Stimulated activated CD4-positive, alpha-beta T cell treated with anti-CD3 and anti-CD28 coated beads, TNF-alpha, amount 100 ng/mL, for 24 hours (primary cell): ENCODE measurements at places on chromosomes 2 and 18.

DNA sequence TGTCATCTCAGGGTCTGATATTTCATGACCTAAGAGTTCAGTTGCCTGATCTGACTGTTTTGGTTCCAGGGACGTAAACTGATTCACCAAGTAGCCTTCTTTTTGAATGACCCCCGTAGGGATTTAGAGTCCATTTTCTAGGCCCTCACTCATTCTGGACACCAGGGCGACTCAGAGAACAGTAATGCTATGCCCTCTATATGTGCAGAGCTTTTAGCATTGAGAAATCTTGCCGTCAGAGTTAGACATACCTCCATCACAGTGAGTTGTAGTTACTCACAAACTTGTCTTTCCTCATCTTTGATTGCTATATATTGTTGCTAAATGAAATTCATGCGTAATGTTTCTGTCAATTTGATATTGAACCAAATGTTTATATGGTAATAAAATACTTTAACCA, 92.3 kb downstream of the OSBPL6 start:
- no peak for DNase-seq

GRCh38 chr18:34529358-34530335, 180.5 kb upstream of the DTNA start:
- no peak for DNase-seq

- DNase-seq: no peak
Observed at GRCh38 chr18:36499938-36500337, 202.4 kb downstream of the FHOD3 start.

DNA sequence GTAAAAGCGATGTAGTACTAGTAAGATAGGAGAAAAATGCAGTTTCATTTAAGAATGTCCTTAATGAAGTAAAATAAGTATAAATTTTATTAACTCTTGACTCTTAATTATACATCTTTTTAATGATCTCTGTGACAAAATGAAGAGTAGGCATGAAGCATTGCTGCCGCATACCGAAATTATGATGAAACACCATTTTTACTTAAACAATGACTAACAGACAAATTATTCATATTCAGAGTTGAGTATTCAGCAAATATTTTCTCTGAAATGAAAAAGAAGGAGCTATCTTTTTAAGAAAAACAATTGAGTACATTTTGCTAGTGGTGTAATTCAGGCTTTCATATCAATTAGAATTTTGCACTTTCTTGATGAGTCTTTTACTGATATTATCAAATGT, 150.6 kb upstream of the DOCK10 start:
- DNase-seq: no peak

DNA sequence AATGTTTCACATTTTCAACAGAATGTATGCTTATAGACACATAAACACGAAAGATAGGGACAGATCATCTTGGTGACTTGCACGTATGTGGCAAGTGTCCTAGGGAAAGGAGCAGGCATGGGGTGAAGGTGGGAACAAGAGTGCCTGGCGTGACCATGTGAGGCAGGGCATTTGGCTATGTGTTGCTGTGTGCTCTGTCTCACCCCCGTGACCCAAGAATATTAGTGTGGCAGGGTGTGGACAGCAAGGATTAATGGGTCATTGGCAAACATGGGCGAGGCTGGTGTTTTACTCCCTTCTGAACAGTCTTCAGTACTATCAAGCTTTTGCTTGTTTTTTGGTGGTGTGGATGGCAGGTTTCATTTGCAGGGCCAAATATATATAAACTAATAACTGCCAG, 1.3 kb upstream of the VWA3B start:
- no peak for DNase-seq

- DNase-seq: no peak
Observed at GRCh38 chr2:119649364-119649917, 29.6 kb upstream of the TMEM177 start.

GRCh38 chr2:132517386-132517785, 100.8 kb downstream of the GPR39 start:
- no peak for DNase-seq

DNA sequence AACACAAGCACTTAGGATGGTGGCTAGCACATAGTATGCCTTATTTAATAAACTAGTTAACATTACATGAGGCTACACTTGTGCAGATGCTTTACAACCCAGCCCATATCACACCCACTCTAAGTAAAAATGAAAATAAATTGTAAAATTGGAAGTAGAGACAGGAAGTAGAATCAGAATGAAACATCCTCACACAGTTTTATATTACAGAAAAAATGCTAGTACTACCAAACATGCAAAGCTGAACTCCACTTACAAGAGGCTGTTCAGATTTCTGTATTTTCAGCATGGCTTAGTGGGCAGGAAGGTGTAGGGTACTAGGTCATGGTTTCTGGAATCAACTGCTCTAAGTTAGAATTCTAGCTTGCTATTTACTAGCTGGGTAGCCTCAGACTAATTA, 18.2 kb upstream of the CRIM1 start:
- DNase-seq: no peak

- no peak for DNase-seq
Observed at GRCh38 chr18:11112286-11112685, 37.1 kb downstream of the PIEZO2 start.

DNA sequence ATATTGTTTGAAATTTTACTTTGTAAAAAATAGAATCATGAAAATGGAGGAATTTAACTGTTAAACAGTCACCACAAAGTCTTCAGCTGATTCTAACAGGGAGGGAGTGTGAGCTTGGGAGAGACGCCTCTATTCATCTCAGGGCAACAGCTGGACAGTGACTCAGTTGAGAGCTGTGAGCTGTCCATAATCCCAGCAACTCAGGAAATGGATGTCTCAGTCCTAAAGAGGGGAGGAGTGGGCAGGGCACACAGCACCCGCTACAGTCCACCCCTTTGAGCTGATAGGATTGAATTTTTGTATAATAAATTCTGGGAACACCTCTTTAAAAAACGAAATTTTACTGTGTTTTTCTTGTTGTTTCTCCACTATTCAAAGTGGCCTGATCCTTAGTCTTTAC, 255.1 kb upstream of the THUMPD2 start:
- DNase-seq: no peak

DNA sequence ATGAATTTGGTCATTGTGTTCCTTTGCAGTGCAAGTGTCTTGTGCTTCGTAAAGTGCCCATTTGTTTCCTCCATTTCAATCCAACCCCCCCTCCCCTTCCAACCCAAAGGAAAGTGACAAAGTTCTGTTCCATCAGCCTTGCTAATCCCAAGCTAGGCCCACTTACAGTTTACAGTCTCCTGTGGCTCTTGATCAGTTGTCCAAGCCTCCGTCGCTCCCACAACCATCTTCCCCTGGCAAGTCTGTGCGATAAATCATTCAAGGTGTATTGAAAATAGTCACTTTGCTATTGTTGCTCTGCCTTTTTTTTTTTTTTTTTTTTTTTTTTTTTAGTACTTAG, 6.5 kb downstream of the POU3F3 start:
- DNase-seq: no peak

DNA sequence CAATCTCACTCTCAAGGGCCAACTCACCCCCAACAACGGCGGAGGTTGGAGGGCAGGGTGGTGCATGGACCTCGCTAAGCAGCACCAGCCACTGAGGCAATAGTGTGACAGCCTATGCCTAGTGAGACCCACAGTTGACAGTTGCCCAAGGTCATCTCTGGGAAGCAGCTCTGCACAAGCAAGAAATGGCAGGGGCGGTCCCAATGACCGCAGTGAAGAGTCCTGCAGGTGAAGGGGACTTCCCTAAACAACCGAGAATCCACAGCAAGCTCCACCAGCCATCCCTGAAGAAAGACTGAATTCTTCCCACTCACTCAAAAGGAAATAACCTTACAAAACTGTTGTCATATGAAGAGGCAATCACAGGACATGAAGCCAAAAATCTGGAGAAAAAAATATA, 313.4 kb upstream of the ID2 start:
- no peak for DNase-seq

DNA sequence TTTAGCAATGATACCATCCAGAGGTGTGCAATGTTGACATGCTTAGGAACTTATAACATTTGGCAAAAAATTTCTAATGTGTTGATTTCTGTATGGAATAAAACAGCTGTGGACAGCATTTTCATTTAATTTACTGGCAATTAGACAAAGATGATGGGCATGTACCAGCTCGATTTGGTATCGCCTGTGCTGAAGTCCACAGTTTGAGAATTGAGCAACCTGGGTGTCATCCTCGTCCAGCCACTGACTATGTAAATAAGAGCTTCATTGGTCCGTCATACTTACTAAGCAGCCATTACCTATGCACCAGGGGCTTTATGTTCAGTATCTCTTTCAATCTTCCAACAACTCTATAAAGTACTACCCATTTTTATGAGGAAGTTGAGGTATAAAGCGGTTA, 24.6 kb upstream of the ACAA2 start:
- DNase-seq: no peak

DNA sequence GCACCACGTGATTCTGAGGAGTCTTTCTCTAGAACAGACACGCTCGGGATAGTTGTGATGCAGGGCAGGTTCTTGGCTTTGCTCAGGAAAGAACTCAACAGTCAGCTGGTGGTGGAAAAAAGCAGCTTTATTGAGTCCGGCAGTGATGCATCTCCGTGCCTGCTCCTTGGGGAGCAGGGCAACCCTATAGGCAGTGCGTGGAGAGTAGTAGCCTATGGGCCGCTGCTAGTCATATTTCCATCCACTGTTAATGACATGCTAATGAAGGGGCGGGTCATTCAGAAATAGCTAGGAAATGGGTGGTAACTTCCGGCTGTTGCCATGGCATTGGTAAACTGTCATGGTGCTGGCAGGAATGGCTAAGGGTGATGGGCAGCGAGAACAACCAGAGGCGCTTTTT, 11.6 kb upstream of the ACKR3 start:
- no peak for DNase-seq

- DNase-seq: no peak
Observed at GRCh38 chr2:217302856-217303255, 443.0 kb upstream of the TNP1 start.

GRCh38 chr2:103327386-103327785, 565.6 kb downstream of the TMEM182 start:
- DNase-seq: no peak

GRCh38 chr2:70549064-70549710, 4.4 kb downstream of the TGFA start:
- no peak for DNase-seq

GRCh38 chr2:109611467-109612095, 2.2 kb downstream of the SEPTIN10 start:
- DNase-seq: no peak

GRCh38 chr2:227360351-227360750, 18.8 kb downstream of the TM4SF20 start:
- DNase-seq: no peak

GRCh38 chr2:129050101-129050500, 731.4 kb upstream of the HS6ST1 start:
- no peak for DNase-seq

DNA sequence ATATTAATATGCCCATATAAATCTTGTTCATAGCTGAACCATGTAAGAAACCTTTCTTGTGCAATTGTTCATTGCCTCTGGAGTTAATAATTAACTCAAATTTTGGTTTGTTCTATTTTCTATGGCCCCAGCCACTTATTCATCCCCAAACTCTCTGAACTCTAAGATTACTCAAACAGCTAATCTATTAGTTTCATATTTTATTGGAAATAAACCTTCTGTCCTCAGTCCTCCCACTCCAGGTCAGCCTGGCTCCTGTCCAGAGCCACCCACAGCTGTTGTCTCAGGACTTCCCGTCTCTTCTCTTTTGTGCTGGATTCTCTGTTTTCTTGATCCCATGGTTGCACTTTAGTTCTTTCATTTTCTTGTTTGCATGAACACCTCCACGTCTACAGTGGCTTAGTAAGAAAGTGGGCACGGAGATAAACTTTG, 4.4 kb upstream of the RNF103 start:
- no peak for DNase-seq

DNA sequence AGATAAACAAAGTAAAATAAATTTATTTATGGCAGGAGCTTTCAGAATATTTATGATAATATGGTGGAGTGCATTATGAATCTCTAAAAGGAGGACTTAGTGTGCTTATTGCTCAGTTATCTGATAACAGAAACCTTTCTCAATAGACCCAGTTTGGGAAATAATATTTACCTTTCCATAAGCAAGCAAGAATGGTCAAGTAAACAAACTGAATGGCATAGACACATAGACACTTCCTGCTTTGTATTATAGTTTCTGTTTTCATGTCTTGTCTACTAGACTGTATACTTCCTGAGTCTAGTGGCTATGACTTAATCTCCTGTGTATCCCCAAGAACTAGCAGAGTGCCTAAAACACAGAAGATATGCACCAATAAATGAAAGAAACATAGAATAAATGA, 87.8 kb downstream of the UPP2 start:
- DNase-seq: no peak

GRCh38 chr2:66688951-66689350, 254.0 kb downstream of the MEIS1 start:
- DNase-seq: no peak

DNA sequence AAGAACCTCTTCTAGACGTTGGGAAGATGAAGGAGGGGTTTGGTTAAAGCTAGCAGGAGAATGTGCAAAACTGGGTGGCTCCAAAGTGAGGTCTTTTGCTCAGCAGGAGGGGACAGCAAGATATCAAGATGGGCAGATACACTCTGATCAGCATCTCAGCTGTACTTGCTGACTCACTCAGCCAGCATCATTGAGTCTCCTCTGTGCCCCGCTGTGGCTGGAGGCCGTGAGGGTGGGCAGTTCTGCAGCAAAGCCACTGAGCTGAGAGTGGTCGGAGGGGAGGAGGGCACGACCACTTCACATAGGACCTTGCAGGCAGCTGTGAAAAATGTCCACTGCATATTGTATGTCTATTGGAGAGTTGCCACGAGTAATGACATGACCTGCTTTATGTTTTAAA, 152.0 kb downstream of the CAPN13 start:
- DNase-seq: no peak

DNA sequence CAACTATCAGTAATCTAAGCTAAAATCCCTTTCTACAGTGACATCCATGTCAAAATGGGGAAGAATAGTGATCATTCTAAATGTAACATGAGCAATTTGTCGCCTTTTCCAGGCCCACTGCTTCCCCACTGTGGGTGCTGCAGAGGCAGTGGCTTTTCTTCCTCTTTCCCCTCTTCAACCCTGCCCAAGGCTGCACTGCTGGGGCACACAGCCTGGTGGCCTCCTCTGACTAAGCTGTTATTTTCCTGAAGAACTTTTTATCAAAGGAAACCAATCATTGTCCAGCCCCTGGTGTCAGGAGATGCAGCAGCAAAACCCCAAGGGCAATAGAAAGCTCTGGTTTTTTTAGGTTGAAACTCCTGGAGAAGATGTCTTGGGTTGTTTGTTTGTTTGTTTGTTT, 117.6 kb upstream of the KLF7 start:
- no peak for DNase-seq

DNA sequence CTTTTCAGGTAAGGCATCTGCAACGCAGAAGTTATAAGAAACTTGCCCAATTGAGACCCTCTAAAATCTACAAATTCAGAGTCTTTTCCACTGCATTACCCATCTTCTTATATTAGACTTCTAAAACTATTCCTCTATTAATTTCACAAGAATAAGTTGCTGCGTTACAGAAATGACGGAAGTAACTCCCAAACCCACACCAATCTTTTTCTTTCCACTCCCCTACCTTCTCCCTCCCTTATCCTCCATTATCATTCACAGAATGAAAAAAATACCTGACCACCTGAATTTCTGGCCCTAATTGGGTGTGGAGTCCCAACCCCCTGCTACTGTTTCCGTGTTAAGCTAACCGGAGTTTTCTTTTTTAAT, 689 bp downstream of the RPRD1A start:
- no peak for DNase-seq
